ENCODE measurements at places on chromosomes 11 and 22. TPM values are rescaled to one million over a fixed set of nuclear protein-coding genes. Genes with fewer than 3 reads are reported as not detected.

GRCh38 chr22:37368058-37368457 is 59.2 kb downstream of the ELFN2 start:
- no peaks in the 10 kb centered on the region for H3K36me3 ChIP-seq
- H3K4me3 ChIP-seq = no peak overlapping the region

The RASGRP2 gene
- total RNA-seq = 87.0 TPM

DNA sequence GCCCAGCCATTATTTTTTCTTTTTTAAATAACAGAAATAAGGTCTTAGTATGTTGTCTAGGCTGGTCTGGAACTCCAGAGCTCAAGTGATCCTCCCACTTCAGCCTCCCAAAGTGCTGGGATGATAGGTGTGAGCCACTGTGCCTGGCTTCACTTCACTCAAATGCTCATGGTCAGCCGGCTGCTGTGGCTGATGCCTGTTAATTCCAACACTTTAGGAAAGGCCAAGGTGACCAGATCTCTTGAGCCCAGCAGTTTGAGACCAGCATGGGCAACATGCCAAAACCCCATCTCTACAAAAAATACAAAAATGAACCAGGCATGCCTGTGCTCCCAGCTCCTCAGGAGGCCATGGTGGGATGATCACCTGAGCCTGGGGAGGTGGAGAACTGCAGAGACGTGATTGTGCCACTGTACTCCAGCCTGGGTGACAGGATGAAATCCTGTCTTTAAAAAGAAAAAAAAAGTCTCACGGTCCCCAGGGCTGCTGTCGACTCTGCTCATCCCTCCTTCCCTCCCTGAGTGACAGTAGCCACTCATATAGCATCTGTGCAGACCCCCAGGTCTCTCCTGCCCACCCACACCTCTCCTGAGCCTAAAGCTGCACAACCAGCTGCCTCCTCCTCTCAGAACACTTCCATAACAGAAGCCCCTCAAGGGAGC is 3.6 kb downstream of the YDJC start:
- no peaks in the 10 kb centered on the region for H3K27me3 ChIP-seq
- H3K4me3 ChIP-seq = no peak overlapping the region

DNA sequence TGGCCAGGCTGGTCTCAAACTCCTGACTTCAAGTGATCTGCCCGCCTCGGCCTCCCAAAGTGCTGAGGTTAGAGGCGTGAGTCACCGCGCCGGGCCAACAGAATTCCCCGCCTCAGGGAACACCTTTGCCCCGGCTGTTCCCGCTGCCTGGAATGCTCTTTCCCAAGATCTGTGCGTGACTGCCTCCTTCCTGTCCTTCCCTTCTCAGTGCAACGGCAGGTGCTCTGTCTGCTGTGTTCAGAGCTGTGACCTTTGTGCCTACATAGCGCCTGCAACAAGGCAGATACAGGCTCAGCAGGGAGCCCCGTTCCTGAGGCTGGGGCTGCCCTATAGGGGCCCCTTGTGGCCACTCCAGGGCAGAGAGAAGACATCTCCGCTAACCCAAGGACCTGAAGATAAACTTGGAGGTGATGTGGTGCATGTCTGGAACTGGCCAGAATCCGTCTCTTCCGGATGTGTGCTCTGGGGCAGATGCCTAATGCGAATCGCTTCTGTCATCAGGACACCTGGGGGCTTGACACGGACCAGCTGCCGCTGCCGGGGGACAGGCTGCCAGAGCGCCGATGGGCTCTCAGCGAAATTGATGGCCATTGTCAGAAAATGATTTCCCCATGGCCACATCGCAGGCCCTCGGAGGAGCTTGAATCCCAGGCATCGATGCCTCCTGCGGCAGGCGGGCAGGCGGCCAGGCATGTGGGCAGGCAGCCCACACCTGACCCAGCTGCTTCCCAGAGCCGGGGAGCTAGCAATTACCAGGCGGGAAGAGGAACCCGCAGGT is 43.5 kb upstream of the TCF20 start:
- no peaks in the 10 kb centered on the region for H3K4me1 ChIP-seq
- no peak for DNase-seq
- no peak overlapping the region for H3K4me3 ChIP-seq

- peak within 1 kb of the TSS; percentile 90 for H3K4me3 ChIP-seq
- H3K36me3 ChIP-seq = no peaks in the 10 kb centered on the region
- no peaks in the 10 kb centered on the region for H3K4me1 ChIP-seq
- no peaks in the 10 kb centered on the region for H3K27me3 ChIP-seq
These were observed at the start of gene CCDC85B for GRCh38 chr11:65890324-65891218. Gene CCDC85B, plus strand, starts transcription at chr11:65890673. Its CDS starts 111 bp downstream, at chr11:65890784.

GRCh38 chr11:133906746-133907145 is 50.0 kb downstream of the IGSF9B start:
- no peaks in the 10 kb centered on the region for H3K4me1 ChIP-seq
- H3K27me3 ChIP-seq = no peaks in the 10 kb centered on the region
- no peak overlapping the region for H3K27ac ChIP-seq

The TMEM151A gene
- not detected for total RNA-seq

- no peak for DNase-seq
- H3K36me3 ChIP-seq = no peaks in the 10 kb centered on the region
- no peak overlapping the region for H3K4me3 ChIP-seq
- H3K27ac ChIP-seq = no peak overlapping the region
These were observed 108.7 kb upstream of the SNX19 start for GRCh38 chr11:131025020-131025419.

GRCh38 chr22:28208787-28209186 is 289.7 kb upstream of the PITPNB start:
- H3K27me3 ChIP-seq = no peaks in the 10 kb centered on the region
- H3K27ac ChIP-seq = no peak overlapping the region
- no peak for DNase-seq
- no peak overlapping the region for H3K4me3 ChIP-seq
- no peaks in the 10 kb centered on the region for H3K4me1 ChIP-seq

DNA sequence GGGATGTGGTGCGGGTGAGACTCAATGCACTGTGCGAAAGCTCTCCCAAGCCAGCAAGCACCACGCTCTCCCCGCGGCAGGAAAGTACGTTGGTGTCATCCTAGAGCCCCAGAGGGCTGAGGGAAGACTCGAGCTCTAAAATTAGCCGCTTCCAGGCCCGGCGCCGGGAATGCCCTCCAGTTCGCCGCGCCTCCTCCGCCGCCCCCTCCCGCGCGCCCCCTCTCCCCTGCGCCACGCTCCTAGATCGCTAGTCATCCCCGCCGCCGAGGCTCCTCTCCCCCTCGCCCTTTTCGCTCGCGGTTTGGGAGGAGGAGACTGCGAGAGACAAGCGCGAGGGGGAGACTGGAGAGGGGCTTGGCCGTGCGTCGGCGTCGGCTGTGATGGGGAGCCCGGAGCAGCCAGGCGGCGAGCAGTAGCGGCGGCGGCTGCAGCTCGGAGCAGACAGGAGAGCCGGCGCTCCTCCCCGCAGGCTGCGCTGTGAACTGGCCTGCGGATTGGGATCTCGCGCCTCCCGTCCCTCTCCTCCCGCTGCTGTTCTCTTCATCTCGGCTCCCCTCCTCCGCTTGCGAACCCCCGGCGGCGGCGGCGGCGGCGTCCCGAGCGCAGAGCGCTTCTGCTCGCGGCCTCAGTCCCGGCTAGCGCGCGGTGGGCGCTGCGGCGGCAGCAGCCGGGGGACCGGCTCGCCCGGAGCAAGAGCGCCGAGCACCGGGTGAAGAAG is at the start of gene FAT3:
Gene FAT3, plus strand, starts transcription at position 412 of the 718 bp plus-strand sequence. CDS start 127,295 bp downstream, outside the sequence.
- H3K36me3 ChIP-seq = no peaks in the 10 kb centered on the region
- H3K27me3 ChIP-seq = no peaks in the 10 kb centered on the region
- no peak for DNase-seq
- H3K4me1 ChIP-seq = no peaks in the 10 kb centered on the region

DNA sequence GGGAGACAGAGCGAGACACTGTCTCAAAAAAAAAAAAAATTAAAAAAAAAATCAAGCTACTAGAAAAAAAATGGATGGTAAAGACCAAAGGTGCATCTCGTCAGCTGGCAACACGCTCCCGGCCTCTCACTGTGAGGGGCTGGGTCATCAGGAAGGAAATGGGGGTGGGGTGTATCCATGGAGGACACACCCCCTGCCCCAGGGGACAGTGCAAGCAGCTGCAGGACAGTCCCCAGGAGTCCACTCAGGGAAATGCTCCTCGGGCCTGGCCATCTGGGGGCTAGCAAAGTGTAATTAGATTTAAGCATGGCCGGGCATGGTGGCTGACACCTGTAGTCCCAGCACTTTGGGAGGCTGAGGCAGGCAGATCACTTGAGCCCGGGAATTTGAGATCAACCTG is 23.1 kb downstream of the TTLL1 start:
- no peak overlapping the region for H3K4me3 ChIP-seq
- DNase-seq = no peak
- H3K27ac ChIP-seq = no peak overlapping the region
- no peaks in the 10 kb centered on the region for H3K27me3 ChIP-seq

The MMP8 gene
- not detected for total RNA-seq

DNA sequence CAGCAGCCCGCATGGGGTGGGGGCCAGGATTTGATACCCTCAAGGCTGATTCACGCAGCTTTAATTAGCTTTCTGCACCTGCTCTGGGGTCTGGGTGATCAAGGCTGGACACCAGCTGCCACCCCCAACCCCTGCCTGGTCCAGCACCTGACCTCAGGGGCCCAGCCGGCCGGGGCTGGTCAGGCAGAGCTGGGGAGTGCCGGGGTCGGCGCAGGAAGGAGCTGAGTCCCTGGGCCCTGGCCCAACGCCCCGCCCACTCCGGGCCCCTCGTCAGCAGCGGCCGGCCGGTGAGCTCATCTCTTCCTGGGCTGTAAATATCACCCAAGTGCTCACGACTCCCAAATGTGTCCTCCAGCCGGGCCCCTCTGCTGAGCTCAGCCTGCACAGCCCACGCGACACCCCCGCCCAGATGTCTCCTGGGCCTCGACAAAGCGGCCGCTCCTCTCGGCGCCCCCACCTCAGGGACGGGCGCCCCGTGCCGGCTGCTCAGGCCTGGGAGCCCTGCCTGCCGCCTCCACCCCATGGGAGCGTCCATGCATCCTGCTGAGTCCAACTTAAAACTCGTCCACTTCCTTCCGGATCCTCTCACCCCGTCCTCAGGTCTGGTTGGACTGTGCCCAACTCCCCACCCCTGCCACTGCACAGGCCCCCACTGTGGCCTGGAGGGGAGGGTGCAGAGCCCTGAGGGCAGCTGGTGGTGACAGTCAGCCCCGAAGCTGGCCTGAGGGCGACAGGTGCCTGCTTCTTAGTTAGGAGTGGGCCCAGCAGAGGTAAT is 29.0 kb downstream of the RTN4R start:
- peak overlapping the region; percentile 58 for H3K27ac ChIP-seq
- H3K4me3 ChIP-seq = no peak overlapping the region
- H3K36me3 ChIP-seq = no peaks in the 10 kb centered on the region

DNA sequence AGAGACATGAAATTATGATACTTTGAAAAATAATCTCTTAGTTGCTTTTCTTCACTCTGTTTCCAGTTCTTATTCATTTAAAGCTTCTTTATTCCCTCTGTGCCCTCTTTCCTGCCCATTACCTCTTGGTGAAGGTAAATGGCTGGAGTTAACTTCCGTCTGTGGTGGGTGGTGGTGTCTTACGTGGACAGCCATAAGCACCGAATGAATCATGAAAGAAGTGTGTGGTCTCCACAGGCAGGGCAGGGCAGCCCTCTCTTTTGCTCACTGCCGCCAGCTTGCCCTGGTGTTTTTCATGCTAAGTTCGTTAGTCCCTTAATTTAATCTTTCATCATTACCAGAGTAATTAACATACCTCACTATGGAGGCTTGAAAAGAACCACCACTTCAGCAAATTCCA is 98.7 kb upstream of the SORL1-AS1 start:
- no peaks in the 10 kb centered on the region for H3K4me1 ChIP-seq
- no peaks in the 10 kb centered on the region for H3K27me3 ChIP-seq
- no peak for DNase-seq
- no peaks in the 10 kb centered on the region for H3K36me3 ChIP-seq
- H3K27ac ChIP-seq = no peak overlapping the region
- H3K4me3 ChIP-seq = no peak overlapping the region

- H3K36me3 ChIP-seq = no peaks in the 10 kb centered on the region
- peaks cover 23% of the 10 kb centered on the region for H3K27me3 ChIP-seq
- no peak for DNase-seq
- peak overlapping the region; percentile 33 for H3K4me3 ChIP-seq
- peaks cover 12% of the 10 kb centered on the region for H3K4me1 ChIP-seq
- no peak overlapping the region for H3K27ac ChIP-seq
These were observed 2.3 kb upstream of the AIFM3 start for GRCh38 chr22:20964799-20965103.

GRCh38 chr11:77784572-77784971 is 36.0 kb downstream of the RSF1 start:
- DNase-seq = no peak
- H3K36me3 ChIP-seq = no peaks in the 10 kb centered on the region
- no peaks in the 10 kb centered on the region for H3K4me1 ChIP-seq
- H3K4me3 ChIP-seq = no peak overlapping the region
- no peaks in the 10 kb centered on the region for H3K27me3 ChIP-seq

The SAA2 gene
- 12.6 TPM for total RNA-seq

The NCAM1 gene
- total RNA-seq = 57.3 TPM

- DNase-seq = no peak
- no peaks in the 10 kb centered on the region for H3K36me3 ChIP-seq
- no peak overlapping the region for H3K27ac ChIP-seq
- H3K4me3 ChIP-seq = no peak overlapping the region
- H3K27me3 ChIP-seq = no peaks in the 10 kb centered on the region
- no peaks in the 10 kb centered on the region for H3K4me1 ChIP-seq
These were observed 183.2 kb upstream of the NECTIN1 start for GRCh38 chr11:119912229-119912628.

DNA sequence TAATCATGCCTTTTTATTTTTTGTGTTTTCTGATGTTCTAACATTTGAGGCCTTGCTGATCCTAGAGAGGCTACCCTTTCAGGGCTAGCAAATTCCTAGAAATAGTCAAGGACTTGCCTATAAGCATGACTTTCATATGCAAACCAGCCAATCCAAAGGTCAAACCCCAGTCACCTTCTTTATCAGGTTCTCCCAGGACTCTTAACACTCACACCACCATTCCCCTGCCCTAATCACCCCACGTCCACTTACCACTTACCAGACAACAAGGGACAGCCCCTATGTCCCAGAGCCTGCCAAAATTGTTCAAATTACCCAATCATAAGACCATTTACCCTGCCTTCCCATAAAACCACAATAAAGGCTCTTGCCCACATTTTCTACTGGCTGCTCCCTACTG is 1339.8 kb downstream of the LRRC4C start:
- no peak overlapping the region for H3K4me3 ChIP-seq
- peaks cover 6% of the 10 kb centered on the region for H3K4me1 ChIP-seq
- H3K27ac ChIP-seq = no peak overlapping the region
- H3K27me3 ChIP-seq = no peaks in the 10 kb centered on the region
- DNase-seq = no peak
- H3K36me3 ChIP-seq = no peaks in the 10 kb centered on the region

DNA sequence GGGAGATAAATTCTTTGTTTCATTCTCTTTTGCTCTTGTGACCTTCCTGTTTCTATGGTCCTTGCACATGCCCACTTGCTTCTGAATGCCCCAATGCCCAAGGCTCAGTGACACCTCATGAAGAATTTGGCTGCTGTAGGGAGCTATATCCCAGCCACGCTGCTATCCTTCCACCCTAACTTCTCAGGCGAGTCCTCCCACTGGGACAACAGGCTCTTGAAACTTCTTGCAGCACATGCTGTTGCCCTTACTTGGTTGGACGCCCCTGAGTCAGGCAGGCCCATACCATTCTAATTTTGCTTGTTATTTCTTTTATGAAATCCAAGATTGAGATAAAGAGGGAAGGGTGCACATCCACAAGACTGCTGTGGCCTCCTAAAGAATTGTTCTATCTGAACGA is 57.6 kb upstream of the BLID start:
- H3K4me1 ChIP-seq = no peaks in the 10 kb centered on the region
- H3K27me3 ChIP-seq = no peaks in the 10 kb centered on the region
- DNase-seq = no peak

All from tibial nerve (tissue), 4 donors.